OCI-M1 (cell line): ENCODE measurements at places on chromosomes 11 and 22.

- no peak for DNase-seq
Measured at GRCh38 chr11:56852131-56852530, 103.6 kb upstream of the OR9G4 start.

GRCh38 chr22:29311464-29312217, 3.9 kb downstream of the RASL10A start:
- DNase-seq: no peak

- no peak for DNase-seq
Measured at GRCh38 chr22:48618326-48618725, 1209.3 kb downstream of the BRD1 start.

DNA sequence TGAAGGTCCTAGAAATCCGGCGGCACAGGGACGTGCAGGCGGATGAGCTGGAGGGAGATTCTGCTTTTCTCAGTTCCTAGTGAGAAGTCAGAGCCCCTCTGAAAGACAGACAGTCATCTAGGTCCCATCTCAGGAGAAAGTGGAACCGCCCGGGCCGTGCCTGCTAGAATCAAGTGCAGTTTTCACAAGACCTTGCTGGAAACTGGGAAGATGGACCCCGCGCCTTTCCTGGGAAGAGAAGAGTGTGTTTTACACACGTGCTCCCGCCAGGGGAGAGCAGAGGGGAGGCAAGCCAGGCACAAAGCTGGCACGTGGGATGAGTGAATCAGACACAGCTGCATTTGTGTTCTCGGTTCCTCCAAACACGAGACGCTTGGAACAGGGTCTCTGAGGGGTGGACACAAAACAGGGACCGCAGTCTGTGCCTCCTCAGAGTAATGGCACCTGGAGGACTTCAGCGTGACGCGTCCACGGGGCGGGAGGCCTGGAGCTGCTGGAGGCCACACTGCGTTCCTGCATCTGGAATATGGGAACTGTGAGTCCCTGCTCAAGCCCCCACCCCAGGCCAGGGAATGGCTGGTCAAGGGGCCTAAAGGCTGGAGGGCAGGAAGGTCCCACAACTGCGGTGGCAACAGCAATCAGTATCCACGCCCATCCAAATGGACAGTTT, 218.3 kb downstream of the BRD1 start:
- no peak for DNase-seq

- peak; percentile 51 for DNase-seq
Measured at GRCh38 chr11:60314635-60315321, 12.3 kb upstream of the MS4A6E start.

DNA sequence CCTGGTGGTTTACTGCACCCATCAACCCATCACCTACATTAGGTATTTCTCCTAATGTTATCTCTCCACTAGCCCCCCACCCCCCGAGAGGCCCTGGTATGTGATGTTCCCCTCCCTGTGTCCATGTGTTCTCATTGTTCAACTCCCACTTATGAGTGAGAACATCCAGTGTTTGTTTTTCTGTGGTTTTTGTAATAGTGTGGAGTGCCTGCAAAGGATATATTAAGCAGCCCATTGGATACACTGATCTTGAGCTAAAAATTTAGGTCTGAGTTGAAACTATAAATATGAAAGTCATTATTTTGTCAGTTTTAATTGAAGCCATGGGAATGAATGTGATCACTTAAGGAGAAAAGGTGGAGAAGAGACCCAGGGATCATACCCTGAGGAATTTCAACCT, 23.0 kb downstream of the MRPL48 start:
- no peak for DNase-seq

GRCh38 chr22:39236321-39237317, 8.2 kb downstream of the PDGFB start:
- peak; percentile 93 for DNase-seq

GRCh38 chr11:104713401-104713800, 184.9 kb downstream of the CASP12 start:
- no peak for DNase-seq

- no peak for DNase-seq
Measured at GRCh38 chr11:44837661-44838060, 110.9 kb downstream of the TSPAN18 start.

GRCh38 chr11:125942771-125943428, 2.9 kb upstream of the VSIG10L2 start:
- DNase-seq: no peak

DNA sequence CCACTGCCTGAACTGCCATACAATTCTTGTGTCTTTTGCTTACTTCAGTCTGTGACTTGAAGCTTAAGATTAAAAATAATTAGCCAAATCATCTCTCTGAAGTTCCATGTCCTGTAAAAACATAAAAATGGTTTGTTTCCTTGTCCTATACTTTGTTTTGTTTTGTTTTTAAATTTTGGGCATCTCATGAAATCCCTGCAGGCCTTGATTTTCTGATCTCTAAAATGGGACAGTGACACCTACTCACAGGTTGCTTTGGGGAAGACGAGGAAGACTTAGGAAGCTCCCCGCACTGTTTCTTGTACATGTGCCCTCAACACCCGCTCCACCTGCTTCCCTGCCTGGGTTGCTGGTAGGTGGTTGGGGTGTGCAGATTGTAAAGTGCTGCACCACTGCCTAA, 38.9 kb downstream of the TSPAN18 start:
- DNase-seq: no peak

DNA sequence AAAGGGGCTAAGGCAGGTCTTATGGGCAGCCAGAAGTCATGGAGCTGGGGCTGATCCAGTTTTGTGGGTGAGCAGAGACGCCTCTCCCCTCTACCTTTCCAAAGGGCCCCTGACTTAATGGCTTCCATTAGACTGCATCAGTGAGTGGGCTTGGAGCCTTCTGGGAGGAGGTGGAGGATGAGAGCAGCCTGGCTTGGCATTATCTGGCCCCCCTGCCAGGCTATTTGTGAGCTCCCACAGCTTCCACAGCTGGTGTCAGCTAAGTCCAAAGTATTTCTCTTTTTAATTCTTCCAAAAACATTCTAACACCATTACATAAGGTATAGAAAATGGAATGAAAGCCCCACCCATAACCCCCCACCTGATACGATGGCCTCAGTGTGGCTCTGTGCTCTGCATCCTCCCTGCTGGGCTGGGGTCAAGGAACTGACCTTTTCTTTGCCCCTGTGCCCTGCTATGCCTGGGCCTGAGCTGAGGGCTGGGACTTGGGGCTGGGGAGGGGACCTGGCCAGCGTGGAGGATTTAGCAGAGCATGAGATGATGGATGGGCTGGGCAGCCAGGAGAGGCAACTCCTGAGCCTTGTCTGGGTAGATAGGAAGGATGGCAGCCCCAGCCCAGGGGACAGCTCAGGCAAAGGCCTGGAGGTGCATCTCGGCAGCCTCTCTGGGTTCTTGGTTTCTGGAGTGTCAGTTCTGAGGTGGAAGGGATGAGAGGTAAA, 4.0 kb downstream of the AIFM3 start:
- no peak for DNase-seq

DNA sequence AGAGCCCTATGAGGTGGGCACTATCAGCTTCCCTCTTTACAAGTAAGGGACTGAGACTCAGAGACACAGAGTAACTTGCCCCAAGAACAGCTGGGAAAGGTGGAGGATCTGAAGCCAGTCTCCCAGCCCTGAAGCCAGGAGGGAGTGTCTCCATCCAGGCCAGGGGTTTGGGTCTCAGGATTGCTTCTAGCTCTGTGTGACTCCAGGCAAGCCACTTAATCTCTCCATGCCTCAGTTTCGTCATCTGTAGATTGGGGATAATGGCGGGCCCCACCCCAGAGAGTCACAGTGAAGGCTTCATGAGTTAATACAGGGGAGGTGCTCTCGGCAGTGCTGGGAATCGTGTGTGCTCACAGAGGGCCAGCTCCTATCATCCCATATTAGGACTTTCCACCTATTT, 10.5 kb downstream of the MAP4K2 start:
- DNase-seq: no peak

GRCh38 chr22:24414984-24415945, 12.1 kb upstream of the ADORA2A start:
- DNase-seq: no peak

GRCh38 chr11:124612045-124612444, 817 bp downstream of the PANX3 start:
- DNase-seq: no peak

- DNase-seq: no peak
Measured at GRCh38 chr11:19455731-19456130, 215.0 kb upstream of the E2F8 start.

- DNase-seq: no peak
Measured at GRCh38 chr22:19003508-19003907, 67.4 kb upstream of the PRODH start.

DNA sequence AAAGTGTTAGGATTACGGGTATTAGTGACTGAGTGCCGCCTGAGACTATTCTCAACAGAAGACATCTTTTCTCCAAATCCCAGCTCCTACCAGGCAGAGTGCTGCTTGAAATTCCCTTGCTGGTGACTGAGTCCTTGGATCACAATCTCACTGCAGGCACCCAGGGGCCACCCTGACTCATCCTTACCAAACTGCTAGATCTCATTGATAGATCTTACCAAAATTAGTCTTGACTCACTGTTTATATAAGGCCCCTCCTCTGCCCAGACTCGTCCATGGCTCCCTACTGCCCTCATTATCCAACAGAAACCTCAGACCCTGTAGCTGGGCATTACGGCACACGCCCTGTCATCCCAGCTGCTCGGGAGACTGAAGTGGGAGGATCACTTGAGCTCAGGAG, 14.7 kb downstream of the TBC1D10A start:
- no peak for DNase-seq

DNA sequence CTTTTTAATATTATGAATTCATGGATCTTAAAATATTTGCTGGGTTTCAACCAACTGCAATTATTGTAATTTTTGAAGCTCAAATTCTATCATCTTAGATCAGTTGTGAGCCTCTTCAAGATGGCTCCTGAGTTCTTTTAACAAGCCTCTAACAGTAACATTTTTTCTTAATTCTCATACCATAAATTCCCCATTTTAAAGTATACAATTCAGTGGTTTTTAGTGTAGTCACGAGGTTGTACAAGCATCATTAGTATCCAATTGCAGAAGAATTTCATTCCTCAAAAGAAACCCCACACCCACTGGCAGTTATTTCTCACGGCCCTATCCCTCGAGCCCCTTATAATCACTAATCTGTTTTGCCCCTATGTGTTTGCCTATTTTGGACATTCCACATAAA, 270.8 kb downstream of the SBF2 start:
- no peak for DNase-seq

DNA sequence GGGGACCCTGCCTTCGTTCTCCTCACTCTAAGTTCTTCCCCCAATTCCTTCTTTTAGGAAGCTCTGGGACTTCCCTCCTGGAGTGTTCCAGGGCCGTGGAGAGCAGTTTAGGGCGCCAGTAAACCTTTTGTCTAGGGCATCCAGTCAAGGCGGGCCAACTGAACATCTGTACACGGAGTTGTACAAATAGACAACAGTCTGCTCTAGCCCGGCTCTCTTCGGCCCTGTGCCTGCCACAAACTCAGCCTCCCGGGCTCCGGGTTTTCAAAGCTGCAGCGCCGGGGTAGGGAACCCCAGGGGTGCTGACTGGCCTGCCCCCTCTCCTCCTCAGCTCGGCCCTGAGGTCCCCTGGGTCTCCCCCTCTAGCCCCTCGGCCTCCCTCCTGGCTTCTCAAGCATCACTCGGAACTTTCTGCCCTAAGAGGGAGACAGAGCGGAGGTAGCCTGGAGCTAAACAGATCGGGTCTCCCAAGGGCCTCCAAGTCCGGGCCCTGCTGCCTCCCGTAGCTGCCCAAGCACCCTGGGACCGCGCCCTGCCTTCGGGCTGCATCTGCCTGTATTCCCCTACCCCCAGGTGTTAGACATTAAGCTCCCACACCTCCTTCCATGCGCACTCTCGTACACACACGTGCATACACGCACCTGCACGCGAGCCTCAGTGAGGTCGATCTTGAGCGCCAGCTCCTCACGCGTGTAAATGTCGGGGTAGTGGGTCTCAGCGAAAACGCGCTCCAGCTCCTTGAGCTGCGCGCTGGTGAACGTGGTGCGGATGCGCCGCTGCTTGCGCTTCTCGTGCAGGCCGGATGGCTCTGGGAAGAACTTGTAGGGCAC, 3.3 kb downstream of the PHOX2A start:
- no peak for DNase-seq

- no peak for DNase-seq
Measured at GRCh38 chr22:31932863-31933262, 11.5 kb upstream of the YWHAH start.

DNA sequence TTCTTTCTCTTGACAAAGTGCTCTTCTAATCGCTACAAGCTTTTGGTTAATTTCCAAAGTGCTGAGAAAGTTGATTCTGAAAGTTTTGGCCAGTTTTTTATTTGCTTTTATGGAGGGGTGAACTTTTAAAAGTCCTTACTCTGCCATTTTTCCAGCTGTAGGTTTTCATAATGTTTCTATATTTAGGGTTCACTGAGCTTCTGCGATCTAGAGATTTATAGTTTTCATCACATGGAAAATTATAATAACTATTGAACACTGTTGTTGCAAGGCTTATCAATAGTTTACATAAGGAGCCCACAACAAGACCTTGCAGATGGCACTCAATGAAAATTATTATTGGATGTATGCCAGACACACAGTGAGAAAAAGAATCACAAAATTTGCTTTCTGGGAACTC, 55.1 kb downstream of the DLG2 start:
- DNase-seq: no peak

GRCh38 chr22:19799322-19800190, 39.0 kb downstream of the TBX1 start:
- no peak for DNase-seq

DNA sequence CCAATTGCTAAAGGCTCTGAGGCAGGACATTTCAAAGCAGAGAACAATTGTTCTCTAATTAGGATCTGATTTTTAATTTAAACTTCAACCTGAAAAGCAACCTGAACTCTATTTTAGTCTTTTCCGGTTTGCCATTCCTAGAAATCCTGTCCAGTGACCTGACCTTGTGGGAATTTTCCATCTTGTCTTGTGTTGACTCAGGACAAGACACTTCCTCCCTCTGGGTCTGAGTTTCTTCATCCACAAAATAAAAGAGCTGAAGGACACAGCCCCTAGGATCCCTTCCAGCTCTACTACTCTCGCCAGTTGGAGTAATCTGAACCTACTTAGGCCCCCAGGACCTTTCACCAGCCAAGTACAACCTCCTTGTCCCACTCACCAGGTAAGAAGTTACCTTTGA, 66.5 kb upstream of the POU2AF1 start:
- DNase-seq: no peak

DNA sequence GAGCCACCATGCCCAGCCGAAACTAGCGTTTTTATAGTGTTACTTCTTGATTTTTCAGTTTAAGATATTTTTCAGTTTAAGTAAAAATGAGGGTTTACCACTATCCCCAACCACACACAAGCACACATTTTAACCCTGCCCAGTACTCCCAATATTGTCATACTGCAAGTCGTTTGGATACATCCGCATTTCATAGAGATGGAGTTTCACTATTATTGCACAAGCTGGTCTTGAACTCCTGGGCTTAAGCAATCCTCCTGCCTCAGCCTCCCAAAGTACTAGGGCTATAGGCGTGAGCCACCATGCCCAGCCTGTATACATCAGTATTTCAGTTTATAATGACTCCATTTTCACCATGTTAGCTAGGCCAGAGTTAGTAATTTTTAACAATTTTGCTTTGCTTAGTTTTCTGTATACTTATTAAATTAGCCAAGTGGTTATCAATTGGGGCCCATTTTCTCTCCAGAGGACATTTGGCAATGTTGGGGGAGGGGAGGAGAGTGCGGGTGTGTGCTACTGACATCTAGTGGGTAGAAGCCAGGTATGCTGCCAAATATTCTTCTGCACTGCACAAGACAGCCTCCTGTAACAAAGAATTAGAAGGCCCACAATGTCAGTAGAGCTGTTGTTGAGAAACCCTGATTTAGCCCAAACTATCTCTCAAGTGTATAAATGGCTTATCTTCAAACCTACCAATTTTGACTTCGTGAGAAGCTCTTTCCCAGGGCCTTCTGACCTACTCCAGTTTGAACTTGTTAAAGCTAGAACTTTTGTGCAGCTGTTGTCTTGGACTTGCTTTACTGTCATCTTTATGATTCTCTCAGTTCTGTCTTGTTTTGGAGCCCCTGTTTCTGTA, 7.3 kb downstream of the USP47 start:
- DNase-seq: peak; percentile 87
